ENCODE measurements at places on chromosomes 6 and 20. TPM values are rescaled to one million over a fixed set of nuclear protein-coding genes. Genes with fewer than 3 reads are reported as not detected.

The WFDC6 gene
- total RNA-seq: not detected

The SLC35D3 gene
- total RNA-seq: not detected

The GSTA2 gene
- 73.7 TPM for total RNA-seq

The MACROD2 gene
- total RNA-seq: 21.8 TPM

The DNMT3B gene
- total RNA-seq: 6.3 TPM

The PRKN gene
- total RNA-seq: 6.7 TPM

The ENPP4 gene
- 5.9 TPM for total RNA-seq

The ZSCAN23 gene
- total RNA-seq: 8.3 TPM

The PET117 gene
- 13.2 TPM for total RNA-seq

DNA sequence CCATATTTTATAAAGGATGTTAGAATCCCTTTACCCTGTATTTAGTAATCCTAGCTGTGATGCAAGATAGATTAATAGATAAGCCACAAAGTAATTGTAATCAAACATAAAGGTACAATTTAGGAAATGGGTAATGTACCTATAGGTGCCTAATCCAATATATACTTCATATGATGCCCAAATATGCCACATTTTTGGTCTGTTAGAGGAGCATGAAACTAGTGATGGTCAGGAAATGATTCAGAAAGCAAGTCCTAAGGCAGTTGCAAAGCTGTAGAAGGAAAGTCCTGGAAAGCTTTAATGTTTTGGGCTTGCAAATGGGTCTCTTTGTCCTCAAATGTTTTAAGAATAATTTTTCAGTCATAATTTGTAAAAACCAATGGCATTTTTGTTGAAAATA lies 76.6 kb upstream of the PTPRK start:
- no peak for DNase-seq

GRCh38 chr6:27518881-27519795 lies 46.2 kb upstream of the ZNF184 start:
- peak; percentile 67 for DNase-seq

GRCh38 chr6:31792761-31793171 lies 2.8 kb downstream of the VARS1 start:
- no peak for DNase-seq

- no peak for DNase-seq
Measured at GRCh38 chr6:5486214-5486613, 224.9 kb downstream of the FARS2 start.

GRCh38 chr6:90274451-90275030 lies 22.1 kb downstream of the BACH2 start:
- no peak for DNase-seq

GRCh38 chr20:62918147-62918546 lies 8.2 kb downstream of the DIDO1 start:
- DNase-seq: no peak

GRCh38 chr6:40371095-40371494 lies 216.1 kb downstream of the LRFN2 start:
- DNase-seq: no peak

DNA sequence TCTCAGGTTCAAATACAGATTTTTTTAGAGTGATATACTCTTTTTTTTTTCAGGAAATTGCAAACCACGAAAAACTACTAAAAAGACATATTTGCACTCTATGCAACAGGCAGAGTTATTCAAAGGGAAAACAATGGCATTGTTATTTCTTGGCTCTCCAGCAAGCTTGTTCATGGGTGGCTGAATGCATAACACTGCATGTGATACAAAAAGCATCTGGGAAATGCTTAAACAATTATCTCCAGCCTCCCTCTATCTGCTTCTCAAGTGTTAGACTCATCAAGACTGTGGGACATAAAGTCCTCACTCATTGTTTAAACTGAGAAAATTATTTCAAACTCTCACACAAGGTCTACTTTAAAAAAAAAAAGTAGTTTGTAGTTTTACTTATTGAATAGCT lies 7.3 kb upstream of the COL12A1 start:
- DNase-seq: no peak

DNA sequence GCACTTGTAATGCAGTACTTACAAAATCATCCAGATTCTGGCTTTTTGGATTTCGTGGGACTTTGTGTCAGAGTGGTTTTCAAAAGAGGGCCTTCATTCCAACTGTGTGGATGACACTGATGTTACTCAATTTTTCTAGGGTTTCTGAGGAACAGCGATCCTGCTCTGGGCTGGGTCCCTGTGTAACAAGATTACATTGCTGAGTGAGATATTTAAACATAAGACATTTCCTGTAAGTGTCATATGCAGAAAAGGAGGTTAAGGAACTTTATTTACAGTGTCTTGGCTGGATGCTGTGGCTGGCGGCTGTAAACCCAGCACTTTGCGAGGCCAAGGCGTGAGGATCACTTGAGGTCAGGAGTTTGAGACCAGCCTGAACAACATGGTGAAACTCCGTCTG lies 6.7 kb downstream of the ZFAND3 start:
- no peak for DNase-seq

- DNase-seq: no peak
Measured at GRCh38 chr6:127300411-127300810, 33.7 kb downstream of the RNF146 start.

GRCh38 chr6:131443014-131443413 lies 130.0 kb upstream of the ARG1 start:
- DNase-seq: no peak

DNA sequence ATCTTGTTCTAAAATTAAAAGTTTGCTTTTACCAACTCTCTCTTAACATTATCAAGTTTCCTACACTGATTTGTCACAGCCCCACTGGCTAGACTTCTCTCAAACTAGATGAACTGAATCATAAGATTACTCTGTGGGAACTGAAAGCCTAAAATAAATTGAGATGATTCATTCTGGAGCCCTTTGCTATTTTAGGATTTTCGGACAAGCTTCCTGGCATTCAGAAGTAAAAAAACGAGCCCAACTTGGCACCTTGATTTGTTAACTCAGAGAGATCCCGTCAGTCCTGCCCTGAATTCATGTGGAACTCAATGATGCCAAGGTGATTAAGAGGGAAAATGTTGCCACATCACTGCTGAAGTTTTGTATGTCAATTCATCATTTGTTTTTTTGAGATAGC lies 122.0 kb upstream of the NRSN1 start:
- DNase-seq: no peak

GRCh38 chr20:57653546-57653900 lies 33.3 kb upstream of the ZBP1 start:
- no peak for DNase-seq

DNA sequence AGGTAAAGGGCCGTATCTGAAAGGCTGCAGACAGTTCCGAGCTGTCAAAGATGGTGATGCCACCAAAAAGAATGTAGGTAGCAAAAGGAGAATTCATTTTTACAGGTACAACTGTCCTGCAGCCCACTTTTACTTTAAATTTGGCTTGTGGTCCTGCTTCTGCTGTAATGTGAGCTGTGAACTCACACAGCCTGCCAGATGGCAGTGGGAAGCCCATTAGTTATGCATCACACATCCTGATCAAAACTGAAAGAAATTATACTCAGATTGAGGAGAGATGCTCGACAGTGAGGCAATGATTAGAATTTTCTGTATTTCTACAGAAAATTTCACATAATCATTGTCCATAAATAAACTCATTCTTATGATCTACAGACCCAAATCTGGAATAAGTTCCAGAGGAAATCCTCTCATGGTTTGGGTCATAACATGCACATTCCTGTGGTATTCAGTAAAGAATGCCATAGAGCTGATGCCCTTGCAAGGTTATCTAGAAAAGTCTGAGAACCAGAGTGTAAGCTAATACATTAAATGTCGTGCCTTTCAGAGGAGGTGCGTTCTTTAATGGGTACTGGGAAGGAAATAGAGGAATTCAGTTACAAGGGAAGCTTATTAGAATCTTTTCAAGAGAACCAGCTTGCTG lies 23.9 kb upstream of the E2F3 start:
- DNase-seq: no peak

DNA sequence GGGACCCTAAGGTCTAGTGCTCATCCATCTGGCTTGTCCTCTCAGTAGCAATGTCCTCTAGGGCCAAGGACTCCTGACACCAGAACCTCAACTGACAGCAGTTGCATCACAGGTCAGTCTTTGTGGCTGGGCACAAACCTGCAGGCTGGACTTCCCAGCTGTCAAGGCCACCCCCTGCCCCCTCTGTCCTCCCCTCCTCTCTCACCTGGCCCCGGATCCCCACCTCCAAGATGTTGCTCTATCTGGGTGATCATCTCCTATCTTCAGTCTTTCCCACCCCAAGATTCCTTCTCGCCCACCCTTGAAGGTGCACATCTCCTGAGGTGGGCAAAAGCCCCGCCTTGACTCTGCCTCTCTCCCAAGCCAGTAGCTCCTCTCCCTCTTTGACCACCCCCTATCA lies 131.8 kb upstream of the SRSF6 start:
- no peak for DNase-seq

DNA sequence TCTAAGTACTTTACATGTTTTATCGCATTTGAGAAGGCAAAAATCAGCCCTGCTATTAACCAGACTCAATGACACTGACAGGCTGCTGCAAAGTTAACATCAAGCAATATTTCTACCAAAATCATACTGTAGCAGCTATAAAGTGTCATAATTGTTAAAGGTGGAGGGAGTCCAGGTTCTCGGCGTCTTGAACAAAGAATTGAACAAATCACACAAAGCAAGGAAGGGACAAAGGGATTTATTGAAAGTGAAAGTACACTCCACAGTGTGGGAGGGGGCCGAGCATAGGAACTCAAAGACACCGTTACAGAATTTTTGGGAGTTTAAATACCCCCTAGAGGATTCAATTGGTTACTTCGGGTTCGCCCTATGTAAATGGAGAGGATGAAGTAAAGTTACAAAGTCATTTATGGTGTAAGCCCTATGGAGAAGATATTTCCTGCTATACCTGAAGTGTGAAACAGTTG lies 12.9 kb upstream of the ZNF391 start:
- no peak for DNase-seq

DNA sequence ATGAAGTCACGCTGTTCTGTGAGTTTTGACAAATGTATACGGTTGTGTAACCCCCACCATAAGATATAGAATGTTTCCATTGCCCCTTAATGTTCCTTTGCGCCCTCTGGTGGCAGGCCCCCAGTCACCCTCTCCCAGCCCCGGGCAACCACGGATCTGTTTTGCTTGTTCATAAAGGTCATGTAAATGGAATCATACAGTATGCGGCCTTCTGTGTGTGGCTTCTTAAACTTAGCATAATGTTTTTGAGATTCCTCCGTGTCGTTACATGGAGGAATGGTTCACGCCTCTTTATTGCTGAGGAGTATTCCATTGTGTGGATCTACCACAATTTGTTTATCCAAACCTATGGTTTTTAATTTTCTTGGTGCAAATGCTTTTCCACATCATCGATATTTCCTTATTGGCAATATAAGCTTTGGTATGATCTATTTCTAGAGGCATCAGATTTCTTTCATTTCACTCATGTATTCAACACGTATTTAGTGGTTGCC lies 28.4 kb downstream of the LYRM2 start:
- DNase-seq: peak; percentile 74

GRCh38 chr6:89972025-89972381 lies 77.7 kb downstream of the GJA10 start:
- DNase-seq: no peak

GRCh38 chr6:169976301-169977081 lies 225.1 kb downstream of the ERMARD start:
- DNase-seq: no peak

DNA sequence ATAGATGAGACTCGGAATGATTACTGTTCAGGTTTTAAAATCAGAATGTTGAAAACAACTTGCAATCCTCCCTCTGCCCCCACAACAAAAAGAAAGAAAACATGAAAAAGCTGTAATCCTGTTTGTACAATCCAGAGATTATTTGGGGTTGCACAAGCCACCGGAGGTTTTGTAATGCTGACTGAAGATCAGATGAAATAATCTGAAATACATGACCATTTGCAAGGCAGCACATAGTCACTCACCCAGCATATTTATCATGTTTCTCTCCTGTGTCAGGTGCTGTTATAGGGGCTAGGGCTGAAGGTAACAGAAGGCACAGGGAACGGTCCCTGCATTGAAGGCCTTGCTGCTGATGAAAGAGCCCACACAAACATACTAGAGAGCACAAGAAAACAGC lies 85.3 kb downstream of the SIM1 start:
- DNase-seq: no peak
